ENCODE measurements at places on chromosomes 6 and 20. TPM values are rescaled to one million over a fixed set of nuclear protein-coding genes. Genes with fewer than 3 reads are reported as not detected.

DNA sequence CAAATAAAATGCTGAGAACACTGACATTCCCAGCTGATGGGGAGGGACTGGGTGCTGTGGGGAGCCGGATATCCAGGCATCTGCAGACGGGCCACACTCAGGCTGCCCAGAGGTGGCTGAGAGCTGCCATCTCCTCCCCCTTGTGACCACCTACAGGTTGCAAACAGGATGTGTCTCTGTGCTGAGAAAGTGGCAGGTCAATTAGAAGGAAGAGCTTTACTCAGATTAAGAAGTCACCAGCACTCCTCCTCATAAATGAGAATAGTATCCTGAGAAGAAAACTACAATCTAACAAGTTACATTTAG is 63.0 kb downstream of the HUS1B start:
- DNase-seq = no peak
- no peak overlapping the region for H3K4me3 ChIP-seq
- H3K27me3 ChIP-seq = no peaks in the 10 kb centered on the region
- no peaks in the 10 kb centered on the region for H3K4me1 ChIP-seq
- no peak overlapping the region for H3K27ac ChIP-seq
- peaks cover 21% of the 10 kb centered on the region for H3K36me3 ChIP-seq

- H3K27ac ChIP-seq = peak overlapping the region; percentile 78
- peaks cover 10% of the 10 kb centered on the region for H3K4me1 ChIP-seq
- DNase-seq = no peak
- H3K4me3 ChIP-seq = no peak overlapping the region
- no peaks in the 10 kb centered on the region for H3K36me3 ChIP-seq
These were observed 24.8 kb downstream of the ZNF311 start for GRCh38 chr6:28980137-28980851.

DNA sequence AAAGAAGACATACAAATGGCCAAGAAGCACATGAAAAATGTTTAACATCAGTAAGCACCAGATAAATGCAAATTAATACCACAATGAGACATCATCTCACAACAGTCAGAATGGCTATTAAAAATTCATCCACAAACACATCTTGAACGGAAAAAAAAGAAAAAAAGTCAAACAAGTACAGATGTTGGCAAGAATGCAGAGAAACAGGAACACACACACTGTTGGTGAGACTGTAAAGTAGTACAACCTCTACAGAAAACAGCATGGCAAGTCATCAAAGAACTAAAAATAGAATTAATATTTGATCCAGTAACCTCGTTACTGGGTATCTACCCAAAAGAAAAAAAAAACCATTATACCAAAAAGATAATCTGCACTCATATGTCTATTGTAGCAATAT is 6.5 kb downstream of the STX7 start:
- peaks cover 10% of the 10 kb centered on the region for H3K36me3 ChIP-seq
- H3K27ac ChIP-seq = no peak overlapping the region
- no peak overlapping the region for H3K4me3 ChIP-seq
- no peak for DNase-seq

FARS2 gene
- 17.8 TPM for total RNA-seq

- DNase-seq = no peak
- no peak overlapping the region for H3K4me3 ChIP-seq
- peak overlapping the region; percentile 62 for H3K27ac ChIP-seq
- peaks cover 16% of the 10 kb centered on the region for H3K4me1 ChIP-seq
These were observed 29.9 kb downstream of the SGK1 start for GRCh38 chr6:134287859-134288537.

DNA sequence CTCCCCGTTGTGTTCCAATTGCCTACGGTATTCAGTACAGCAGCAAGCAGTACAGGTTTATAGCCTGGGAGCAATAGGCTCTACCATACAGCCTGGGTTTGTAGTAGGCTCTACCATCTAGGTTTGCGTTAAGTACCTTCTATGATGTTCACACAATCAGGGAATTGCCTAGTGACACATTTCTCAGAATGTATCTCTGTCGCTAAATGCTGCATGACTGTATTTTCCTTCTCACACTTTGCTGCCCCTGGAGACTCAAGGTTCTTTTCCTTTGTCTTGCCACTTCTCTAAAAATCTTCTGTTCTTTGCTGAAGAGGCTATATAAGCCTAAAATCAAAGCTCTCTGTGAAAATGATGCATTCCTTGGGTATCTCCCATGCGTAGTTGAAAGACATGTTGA is 241.9 kb downstream of the CD83 start:
- DNase-seq = no peak
- H3K4me3 ChIP-seq = no peak overlapping the region
- no peaks in the 10 kb centered on the region for H3K36me3 ChIP-seq
- no peaks in the 10 kb centered on the region for H3K27me3 ChIP-seq
- no peak overlapping the region for H3K27ac ChIP-seq

RAET1L gene
- total RNA-seq = not detected

DNA sequence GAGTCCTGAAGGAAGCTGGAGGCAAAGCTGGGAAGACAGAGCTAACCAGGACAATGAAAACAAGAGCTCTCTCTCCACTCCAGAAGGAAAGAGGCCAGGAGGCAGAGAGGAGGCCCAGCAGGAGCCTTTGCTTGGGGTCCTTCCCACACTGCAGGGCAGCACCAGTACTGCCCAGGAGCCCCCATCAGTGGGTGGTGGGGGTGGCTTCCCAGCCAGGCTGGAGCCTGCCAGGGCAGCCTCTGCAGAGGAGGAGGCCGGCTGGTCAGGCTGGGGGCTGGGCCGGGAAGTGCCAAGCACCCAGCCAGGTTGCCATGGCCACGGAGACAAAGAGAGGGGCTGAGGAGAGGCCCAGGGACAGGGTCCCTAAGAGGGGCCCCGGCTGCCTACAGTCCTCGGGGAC is 33.4 kb downstream of the PREX1 start:
- peak overlapping the region; percentile 35 for H3K27ac ChIP-seq
- H3K4me1 ChIP-seq = peaks cover 45% of the 10 kb centered on the region
- no peaks in the 10 kb centered on the region for H3K36me3 ChIP-seq
- no peak overlapping the region for H3K4me3 ChIP-seq
- DNase-seq = no peak

GRCh38 chr20:33334111-33334510 is 51.1 kb downstream of the BPIFB1 start:
- no peaks in the 10 kb centered on the region for H3K27me3 ChIP-seq
- DNase-seq = no peak
- no peak overlapping the region for H3K27ac ChIP-seq
- H3K36me3 ChIP-seq = no peaks in the 10 kb centered on the region
- no peaks in the 10 kb centered on the region for H3K4me1 ChIP-seq

GRCh38 chr6:130107710-130108109 is 89.3 kb downstream of the L3MBTL3 start:
- no peaks in the 10 kb centered on the region for H3K4me1 ChIP-seq
- peaks cover 3% of the 10 kb centered on the region for H3K36me3 ChIP-seq
- H3K27ac ChIP-seq = no peak overlapping the region
- H3K27me3 ChIP-seq = no peaks in the 10 kb centered on the region
- DNase-seq = no peak
- no peak overlapping the region for H3K4me3 ChIP-seq

MEI4 gene
- not detected for total RNA-seq

PRSS35 gene
- total RNA-seq = not detected

C6orf52 gene
- not detected for total RNA-seq

DNA sequence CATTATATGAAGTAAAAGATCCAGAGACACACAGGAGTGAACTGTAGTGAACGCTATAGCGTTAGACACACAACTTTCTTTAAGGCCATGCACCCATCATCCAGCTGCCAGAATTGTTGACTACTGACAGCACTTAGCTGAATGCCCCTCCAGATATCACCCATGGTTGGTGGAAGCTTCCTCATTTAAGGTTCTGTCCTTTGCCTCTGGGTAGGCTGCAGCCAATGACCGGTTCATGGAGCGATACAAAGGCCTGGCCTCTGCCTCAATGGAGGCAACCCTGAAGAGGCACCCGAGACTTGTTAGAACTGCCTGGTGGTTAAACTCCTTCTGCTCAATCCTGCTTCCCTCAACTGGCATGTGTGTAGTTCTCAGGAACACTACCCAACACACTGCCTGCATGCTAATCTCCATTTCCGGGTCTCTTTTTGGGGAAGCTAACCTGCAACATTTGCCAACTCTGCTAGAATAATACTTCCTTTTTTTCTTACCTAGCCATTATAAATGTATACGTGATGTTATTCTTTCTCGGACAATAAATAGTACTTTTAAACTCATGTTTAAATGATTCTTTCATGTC is 49.8 kb upstream of the THEMIS start:
- no peaks in the 10 kb centered on the region for H3K4me1 ChIP-seq
- H3K4me3 ChIP-seq = no peak overlapping the region
- no peak overlapping the region for H3K27ac ChIP-seq

DNA sequence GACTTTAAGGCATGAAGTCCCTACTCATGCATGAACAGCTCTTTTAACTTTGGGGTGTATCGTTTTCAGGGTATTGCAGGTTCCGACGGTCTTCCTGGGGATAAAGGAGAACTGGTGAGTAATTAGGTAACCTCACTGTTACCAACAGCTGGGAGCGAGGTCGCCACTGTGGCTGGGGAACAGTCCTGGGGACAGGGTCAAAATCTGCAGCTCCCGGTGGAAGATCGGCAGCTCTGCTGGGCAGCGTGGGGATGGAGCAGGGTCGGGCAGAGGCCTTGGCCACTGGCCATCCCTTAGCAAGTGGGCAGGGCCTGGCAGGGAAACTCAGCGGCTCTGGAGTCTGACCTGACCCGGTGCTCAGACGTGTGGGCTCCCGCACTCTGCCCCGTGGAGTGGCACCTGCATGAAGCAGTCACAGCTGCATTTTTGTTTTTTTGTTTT is 16.1 kb downstream of the COL9A3 start:
- peak; percentile 59 for DNase-seq
- no peak overlapping the region for H3K4me3 ChIP-seq
- H3K27me3 ChIP-seq = no peaks in the 10 kb centered on the region

PBOV1 gene
- total RNA-seq = not detected

BMP7 gene
- total RNA-seq = 0.30 TPM

DNA sequence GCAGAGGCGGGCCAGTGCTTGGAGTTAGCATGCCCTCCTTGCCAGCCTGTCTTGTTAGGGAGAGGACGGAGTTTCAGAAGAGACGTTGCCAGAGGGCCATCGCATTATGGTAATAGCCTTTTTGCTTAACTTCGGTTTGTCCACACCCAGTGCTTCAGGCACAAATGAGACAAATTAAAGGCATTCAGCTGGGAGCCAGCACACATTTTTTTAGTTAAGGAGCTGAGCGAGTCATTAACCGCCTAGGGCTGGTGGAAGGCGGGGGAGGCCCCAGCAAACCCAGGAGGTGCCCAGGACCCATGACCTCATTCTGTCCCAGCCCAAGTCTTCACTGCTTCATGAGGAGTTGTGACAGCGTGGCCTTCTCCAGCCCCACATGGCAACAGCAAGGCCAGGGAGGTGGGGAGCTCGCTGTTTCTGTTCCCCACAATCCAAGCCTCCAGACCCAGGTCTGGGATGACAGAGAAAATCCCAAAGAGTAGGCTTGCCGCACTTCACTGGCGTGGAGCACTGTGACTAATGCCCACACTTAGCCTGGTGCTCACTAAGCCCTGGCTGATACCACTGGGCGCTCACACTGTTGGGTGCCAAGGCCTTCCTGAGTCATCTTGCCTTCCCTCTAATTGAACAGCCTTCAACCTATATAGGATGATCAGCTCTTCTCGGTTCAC is 237.1 kb downstream of the ANKRD60 start:
- H3K27me3 ChIP-seq = no peaks in the 10 kb centered on the region
- no peaks in the 10 kb centered on the region for H3K4me1 ChIP-seq
- H3K4me3 ChIP-seq = no peak overlapping the region
- no peak overlapping the region for H3K27ac ChIP-seq

DNA sequence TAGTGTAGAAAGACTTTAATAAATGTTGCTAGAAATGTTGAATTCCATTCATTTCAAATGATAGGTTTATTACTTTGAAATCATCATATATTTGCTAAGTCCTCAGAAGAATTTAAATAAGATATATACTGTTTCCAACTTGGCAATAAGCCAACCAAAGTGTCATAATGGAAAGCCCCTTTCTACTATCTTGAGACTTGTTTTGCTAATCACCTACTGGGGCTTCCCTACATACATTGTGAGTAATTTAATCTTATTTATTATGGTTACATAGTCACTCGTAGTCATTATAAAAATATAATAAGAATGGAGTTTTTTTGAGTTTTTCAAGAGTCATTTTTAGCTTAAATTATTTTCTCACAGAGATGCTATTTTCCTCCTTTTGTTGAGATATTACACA is 20.7 kb downstream of the COL19A1 start:
- H3K27ac ChIP-seq = no peak overlapping the region

DNA sequence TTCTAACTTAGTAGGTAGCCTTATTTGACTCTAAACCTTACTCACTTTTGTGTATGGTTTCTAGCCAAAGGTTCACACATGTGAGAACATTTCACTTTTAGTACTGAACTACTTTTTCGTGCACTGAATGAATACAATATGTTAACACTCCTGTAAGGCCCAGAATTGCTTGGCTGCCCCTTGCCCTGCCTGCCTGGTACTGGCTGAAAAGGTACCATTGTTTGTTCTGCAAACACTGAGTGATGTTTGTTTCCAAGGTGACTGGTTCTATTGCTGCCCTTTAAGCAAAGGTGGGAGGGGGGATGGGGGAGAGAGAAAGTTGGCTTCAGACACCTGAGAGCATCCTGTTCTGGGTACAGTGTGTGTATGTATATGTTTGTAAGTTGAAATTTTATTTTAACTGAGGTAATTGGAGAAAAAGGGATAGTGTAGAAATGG is 31.2 kb downstream of the RREB1 start:
- no peaks in the 10 kb centered on the region for H3K36me3 ChIP-seq
- DNase-seq = no peak
- peaks cover 34% of the 10 kb centered on the region for H3K4me1 ChIP-seq
- no peak overlapping the region for H3K4me3 ChIP-seq
- H3K27ac ChIP-seq = peak overlapping the region; percentile 71

GRCh38 chr20:53175135-53175780 is 203.1 kb downstream of the TSHZ2 start:
- no peak for DNase-seq
- no peaks in the 10 kb centered on the region for H3K36me3 ChIP-seq
- no peak overlapping the region for H3K4me3 ChIP-seq
- H3K27me3 ChIP-seq = no peaks in the 10 kb centered on the region
- no peaks in the 10 kb centered on the region for H3K4me1 ChIP-seq

ABHD16B gene
- total RNA-seq = not detected

SS18L1 gene
- total RNA-seq = 19.2 TPM

DNA sequence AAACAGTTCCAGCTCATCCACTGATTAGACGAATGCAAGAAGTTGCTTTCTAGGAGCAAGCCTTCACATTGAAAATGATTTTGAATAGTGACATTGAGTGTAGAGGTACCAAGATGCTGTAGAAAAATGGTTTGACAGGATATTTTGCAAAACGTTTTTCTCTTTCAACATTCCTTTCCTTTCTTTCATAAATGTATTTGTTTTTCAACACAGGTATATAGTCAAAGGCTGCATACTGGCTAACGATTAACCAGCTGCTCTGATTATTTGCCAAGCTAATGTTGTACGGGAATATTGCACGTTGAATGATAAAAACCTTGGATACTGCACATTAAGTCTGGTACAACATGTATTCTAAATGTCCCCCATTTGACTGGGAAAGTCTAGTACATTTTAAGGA is 78.8 kb upstream of the TENT5A start:
- no peaks in the 10 kb centered on the region for H3K4me1 ChIP-seq
- no peaks in the 10 kb centered on the region for H3K27me3 ChIP-seq
- H3K4me3 ChIP-seq = no peak overlapping the region
- H3K36me3 ChIP-seq = no peaks in the 10 kb centered on the region
- H3K27ac ChIP-seq = no peak overlapping the region
- DNase-seq = no peak
